Right renal cortex interstitium (tissue), 3 donors: ENCODE measurements at places on chromosomes 6 and 20.

- DNase-seq = no peak
These were observed 116.1 kb upstream of the NXT1 start for GRCh38 chr20:23234311-23235078.

- DNase-seq = no peak
These were observed 9.3 kb upstream of the NNAT start for GRCh38 chr20:37511610-37512275.

DNA sequence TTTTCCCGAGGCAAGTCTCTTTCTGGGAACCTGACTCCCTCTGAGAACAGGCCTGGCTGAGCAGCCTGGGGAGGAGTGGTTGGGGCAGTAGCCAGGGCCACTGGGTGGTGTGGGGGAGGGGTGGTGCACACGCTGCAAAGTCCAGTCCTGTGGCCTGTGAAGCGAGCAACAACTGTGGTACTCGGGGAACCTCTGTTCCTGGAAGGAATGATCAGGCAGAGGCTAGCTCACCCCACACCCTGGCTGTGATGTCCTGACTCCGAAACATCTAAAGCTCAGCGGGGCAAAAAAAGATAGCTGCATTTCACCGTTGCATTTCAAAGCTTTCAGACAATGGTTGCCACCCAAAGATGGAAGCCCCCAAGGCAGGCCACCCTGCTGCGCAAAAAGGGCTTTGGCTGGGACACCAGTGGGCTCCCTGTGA, 25.5 kb downstream of the PCK1 start:
- DNase-seq = no peak

GRCh38 chr6:2403546-2403945, 158.1 kb upstream of the GMDS start:
- DNase-seq = no peak

GRCh38 chr6:157058574-157058973, 264.7 kb downstream of the TMEM242 start:
- no peak for DNase-seq

GRCh38 chr20:18477821-18478220, 10.6 kb downstream of the POLR3F start:
- no peak for DNase-seq

GRCh38 chr6:4904461-4905025, 99.3 kb downstream of the RPP40 start:
- no peak for DNase-seq

GRCh38 chr6:40733290-40733689, 146.1 kb upstream of the LRFN2 start:
- DNase-seq = no peak

- peak; percentile 94 for DNase-seq
These were observed at the start of gene PPIL1 for GRCh38 chr6:36874443-36875249. Gene PPIL1, minus strand, starts transcription at chr6:36874803. Its CDS starts 31 bp downstream, at chr6:36874772.

DNA sequence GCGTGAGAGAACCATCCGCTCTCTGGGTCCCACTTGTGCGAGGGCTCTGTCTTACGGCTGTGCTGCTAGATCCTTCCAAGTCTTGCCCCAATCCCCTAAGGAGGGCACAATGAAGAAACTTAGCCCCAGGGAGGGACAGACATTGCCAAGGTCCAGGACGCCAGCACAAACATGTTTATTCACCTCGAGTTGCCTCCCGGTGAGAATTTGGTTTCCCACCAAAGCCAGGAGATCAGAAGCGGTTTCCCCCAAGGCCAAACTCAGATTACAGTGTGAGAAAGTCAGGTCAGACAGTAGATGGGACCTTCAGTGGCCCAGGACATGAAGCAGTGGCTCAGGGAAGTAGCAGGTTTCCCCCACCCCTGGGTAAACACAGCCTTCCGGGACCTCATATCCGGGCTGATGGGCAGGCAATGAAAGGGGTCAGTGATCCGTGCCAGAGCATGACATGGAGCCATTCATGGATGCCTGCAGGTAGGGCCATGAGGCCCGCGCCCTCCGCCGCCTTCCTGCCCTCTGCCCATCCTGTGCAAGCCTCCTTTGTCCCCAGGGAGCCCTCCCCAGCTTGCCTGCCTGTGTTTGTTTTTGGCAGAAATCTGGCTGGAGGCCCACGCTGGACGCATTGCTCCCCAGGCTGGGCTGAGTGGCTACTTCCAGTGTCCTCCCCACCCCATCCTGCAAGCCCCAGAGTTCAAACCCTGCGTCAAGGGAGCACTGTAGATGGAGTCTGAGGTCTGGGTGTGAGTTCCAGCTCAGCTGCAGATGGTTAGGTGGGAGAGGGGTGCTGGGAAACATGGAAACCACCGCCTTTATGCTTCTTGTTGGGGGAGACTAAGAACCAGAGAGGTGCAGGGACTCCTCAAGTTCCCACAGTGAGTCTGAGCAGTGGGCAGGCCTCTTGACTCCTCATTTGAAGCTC, 2.0 kb downstream of the BPIFB2 start:
- peak; percentile 19 for DNase-seq

DNA sequence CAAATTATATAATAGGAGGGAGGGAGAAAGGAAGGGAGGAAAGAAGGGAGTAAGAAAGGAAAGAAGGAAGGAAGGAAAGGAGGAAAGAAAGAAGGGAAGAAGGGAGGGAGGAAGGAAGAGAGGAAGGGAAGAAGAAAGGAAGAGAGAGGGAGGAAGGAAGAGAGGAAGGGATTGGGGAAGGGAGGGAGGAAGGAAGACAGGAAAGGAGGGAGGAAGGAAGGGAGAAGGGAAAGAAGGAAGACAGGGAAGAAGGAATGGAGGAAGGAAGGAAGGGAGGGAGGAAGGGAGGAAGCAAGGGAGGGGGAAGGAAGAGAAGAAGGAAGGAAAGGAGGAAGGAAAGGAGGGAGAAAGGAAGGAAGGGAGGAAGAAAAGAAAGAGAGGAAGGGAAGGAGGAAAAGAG, 660.5 kb downstream of the EPM2A start:
- DNase-seq = no peak

- no peak for DNase-seq
These were observed 130.8 kb upstream of the TNFAIP3 start for GRCh38 chr6:137736048-137736818.

DNA sequence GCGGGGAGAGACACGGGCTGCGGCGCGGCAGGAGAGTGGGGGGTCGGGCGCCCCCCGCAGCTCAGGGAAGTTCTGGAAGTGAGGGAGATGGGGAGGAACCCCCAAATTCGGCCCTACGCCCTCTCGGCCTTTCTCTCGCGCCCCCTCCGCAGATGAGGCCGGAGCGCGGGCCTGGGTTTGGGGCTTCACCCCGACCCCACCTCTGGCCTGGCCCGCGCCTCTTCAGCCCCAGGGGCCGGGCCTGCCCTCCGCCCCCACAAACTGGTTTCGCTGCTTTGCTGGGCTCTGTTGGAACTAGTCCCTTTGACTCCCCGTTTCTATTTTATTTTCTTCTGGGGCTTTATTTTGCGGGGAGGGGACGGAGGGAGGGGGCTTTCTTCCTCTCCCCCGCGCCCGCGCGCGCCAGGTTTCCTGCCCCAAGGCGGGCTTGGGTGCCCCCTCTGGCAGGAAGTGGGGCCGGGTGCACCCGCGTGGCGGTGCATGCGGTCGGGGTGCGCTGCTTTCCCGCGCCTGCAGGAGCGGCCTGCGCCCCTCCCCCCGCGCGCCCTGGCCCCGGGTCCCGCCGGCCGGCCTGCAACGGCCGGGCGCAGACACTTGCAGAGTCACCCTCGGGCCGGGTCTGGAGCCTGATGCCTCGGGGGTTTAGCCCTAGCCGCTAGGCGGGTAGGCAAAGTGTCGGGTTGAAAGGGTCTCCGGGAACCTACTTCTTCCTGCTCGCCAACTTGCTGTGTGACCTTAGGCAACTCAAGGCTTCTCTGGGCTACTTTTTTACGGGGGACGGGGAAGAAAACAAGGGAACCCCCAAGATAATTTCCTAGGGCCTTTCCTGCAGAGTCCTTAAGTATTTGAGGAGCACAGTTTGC, 1.3 kb downstream of the HMGA1 start:
- DNase-seq = no peak

GRCh38 chr6:117345292-117345610, 79.9 kb downstream of the VGLL2 start:
- DNase-seq = no peak

DNA sequence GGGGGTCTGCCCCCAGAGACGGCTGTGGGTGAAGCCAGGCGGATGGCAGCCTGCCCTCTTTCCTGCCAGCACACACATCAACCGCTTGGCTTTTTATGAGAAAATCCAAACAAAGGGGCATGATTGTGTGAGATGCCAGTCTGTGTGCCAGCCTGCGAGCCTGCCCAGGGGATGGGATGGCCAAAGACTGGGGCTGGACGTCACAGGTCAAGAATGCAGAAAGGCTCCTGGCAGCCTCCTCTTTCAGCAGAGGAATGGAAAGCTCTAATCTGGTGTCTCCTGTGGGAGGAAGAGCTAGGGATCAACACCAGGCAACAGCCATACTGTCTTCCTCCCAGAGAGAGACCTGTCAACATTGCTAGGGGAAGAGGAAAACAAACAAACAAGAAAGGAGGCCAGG, 15.8 kb downstream of the TUBB2B start:
- DNase-seq = no peak
